Caki2 (cell line): ENCODE measurements at places on chromosomes 4 and X. TPM values are rescaled to one million over a fixed set of nuclear protein-coding genes. Genes with fewer than 3 reads are reported as not detected.

Gene SYN1
- not detected in 2 replicates for total RNA-seq

Gene CCDC110
- 0.52 and 0.98 TPM in 2 replicates for total RNA-seq

Gene PAGE4
- not detected in 2 replicates for total RNA-seq

Gene ADAM29
- total RNA-seq = not detected in 2 replicates

Gene STOX2
- 6.2 and 12.2 TPM in 2 replicates for total RNA-seq

Gene CITED1
- not detected in 2 replicates for total RNA-seq

Gene MTMR8
- 0.20 and 2.2 TPM in 2 replicates for total RNA-seq

Gene AVPR2
- 0.09 TPM in 1 of 2 replicates, not detected in the other for total RNA-seq

Gene PRR32
- not detected in 2 replicates for total RNA-seq

Gene BEX5
- 0.64 and 0.78 TPM in 2 replicates for total RNA-seq

- no peak for DNase-seq
Measured at GRCh38 chr4:162475246-162475645, 311.4 kb upstream of the FSTL5 start.

- no peak for DNase-seq
Measured at GRCh38 chr4:184756399-184756798, 22.5 kb upstream of the CENPU start.

- DNase-seq = no peak
Measured at GRCh38 chrX:38347136-38347535, 5.3 kb upstream of the OTC start.

DNA sequence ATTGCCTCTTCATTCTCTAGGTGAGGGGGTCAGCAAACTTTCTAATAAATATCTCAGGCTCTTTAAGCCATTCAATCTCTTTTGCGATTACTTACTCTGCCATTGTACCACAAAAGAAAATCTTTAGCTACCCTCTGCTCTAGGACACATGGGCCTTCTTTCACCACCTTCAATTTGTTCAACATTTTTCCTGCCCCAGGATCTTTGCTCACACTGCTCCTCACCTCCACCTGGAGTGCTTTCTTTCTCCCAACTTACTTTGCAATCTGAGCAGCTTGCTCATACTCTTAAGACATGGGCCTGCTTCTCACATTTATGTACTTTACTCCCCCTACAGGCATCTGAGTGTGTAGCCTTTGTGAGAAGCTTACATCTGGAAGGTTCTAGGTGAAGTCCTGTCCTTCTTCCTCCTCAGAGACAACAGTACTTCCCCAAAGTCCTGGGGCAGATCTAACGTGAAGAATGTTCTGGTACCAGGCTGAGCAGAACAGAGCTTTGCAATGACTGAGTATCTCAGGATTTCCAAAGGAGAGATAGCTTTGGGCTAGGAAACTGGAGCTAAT lies 55.0 kb upstream of the PRDM5 start:
- DNase-seq = peak; percentile 16

- DNase-seq = no peak
Measured at GRCh38 chrX:138408101-138408500, 303.4 kb downstream of the FGF13 start.

DNA sequence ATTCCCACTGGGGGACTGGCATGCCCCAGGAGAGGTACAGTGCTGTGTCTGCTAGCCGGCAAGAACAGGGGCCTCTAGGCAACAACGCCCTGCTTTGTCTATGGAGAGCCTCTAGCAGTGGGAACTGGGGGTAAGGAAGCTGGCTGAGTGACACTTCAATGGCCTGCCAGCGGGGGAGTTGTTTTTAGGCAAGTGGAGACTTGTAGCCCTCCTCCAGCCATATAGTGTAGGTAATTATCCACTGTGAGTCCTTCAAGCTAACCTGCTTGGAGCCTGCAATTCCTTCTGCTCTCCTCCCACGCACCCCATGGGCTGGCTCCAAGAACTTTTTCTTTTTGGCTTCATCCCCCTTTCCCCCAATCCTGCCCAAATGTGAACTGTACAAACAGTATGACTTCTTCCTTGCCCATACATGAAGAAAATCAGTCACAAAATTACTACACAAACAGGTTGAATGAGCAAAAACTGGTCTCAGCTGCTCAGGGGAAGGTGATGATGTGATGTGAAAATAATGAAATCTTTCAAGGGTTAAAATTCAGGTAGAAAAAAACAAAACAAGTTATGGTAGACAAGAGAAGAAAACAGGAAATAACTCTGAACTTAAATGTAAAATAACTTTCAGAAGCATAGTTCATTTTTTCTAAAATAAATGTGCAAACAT lies 33.1 kb downstream of the LEF1 start:
- DNase-seq = no peak

DNA sequence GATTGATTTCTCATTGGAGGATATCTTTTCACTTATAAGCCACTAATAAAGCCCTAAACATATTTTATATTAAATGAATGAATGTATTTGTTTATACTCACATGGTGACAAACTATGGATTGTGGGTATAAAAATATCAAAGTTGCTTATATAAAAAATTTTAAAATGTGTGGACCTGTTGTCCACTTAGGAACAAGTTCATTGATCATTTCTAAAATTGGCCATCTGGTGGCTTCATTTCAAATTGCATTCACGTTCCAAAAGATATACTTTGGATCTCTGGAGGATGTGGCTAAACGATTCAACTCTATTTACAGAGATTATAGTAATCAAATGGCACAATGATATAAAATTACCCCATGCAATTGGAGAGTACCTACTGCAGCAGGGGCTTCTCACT lies 32.5 kb downstream of the FSTL5 start:
- no peak for DNase-seq

DNA sequence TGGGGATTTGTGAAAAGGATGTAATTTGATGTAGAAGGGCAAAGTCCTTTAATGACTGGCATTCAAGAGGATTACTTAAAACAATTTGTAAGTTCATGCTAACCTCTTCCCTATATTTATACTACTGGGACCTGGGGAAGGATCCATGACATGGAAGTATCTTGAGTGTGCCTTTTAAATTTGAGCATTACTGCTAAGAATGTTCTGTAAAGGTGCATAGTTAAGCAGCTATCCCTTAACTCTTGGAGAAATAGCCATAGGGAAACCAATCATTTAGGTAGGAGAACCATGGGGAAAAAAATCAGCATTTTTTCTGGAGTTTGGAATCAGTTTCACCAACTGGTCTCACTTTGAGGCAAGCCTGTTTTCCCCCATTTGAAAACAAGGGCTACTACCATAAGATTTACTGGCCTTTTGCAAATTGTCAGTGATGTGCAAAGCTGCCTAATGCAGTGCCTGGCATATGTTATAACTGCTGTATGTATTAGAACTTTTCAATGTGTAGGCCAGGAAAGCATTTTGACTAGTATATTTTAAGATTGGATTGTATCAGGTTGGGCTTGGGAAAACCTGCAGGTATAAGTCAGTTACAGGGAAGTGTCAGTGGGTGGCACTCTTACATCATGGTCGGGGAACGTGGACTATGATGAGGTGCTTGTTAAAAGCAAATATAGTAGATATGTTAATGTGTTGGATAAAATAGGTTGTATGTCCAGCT lies 72.1 kb downstream of the PRSS12 start:
- peak; percentile 57 for DNase-seq

- DNase-seq = no peak
Measured at GRCh38 chr4:76055016-76055415, 19.1 kb upstream of the CXCL11 start.

- no peak for DNase-seq
Measured at GRCh38 chr4:108458681-108459080, 161.7 kb upstream of the RPL34 start.

DNA sequence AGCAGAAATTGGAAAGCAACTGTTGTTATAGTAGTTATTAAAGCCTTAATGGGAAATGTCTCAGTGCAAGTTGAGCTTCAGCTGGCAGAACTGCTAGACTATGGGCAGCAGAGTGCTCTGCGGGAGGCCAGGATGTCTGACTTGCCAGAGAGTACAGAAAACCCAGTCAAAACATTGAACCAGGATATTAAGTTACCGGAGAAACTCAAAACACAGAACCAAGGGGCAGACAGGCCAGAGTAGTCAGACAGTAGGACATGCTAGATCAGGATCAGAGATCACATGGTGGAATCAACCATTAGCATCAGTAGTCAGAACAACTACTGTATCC lies 72.9 kb upstream of the TNIP3 start:
- no peak for DNase-seq

DNA sequence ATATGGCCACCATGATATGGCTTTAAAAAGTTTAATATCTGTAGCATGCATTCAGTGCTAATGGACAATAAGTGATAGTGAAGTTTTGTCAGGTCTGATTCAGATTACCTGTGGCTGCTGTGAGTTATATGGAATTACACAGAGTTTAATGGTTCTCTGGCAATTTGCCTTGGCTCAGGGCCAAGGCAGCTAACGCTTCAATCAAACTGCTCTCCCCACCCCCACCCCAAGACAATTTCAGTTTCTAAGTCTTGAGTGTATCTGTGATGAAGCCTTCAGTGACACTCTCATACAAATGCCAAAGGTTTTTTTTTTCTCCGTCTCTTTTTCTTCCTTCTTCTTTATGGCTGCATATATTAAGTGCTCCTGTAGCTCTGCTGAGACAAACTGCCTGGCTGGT lies 106.6 kb downstream of the SHROOM4 start:
- peak; percentile 6 for DNase-seq
